ENCODE measurements at places on chromosomes 4 and X. TPM values are rescaled to one million over a fixed set of nuclear protein-coding genes. Genes with fewer than 3 reads are reported as not detected.

DNA sequence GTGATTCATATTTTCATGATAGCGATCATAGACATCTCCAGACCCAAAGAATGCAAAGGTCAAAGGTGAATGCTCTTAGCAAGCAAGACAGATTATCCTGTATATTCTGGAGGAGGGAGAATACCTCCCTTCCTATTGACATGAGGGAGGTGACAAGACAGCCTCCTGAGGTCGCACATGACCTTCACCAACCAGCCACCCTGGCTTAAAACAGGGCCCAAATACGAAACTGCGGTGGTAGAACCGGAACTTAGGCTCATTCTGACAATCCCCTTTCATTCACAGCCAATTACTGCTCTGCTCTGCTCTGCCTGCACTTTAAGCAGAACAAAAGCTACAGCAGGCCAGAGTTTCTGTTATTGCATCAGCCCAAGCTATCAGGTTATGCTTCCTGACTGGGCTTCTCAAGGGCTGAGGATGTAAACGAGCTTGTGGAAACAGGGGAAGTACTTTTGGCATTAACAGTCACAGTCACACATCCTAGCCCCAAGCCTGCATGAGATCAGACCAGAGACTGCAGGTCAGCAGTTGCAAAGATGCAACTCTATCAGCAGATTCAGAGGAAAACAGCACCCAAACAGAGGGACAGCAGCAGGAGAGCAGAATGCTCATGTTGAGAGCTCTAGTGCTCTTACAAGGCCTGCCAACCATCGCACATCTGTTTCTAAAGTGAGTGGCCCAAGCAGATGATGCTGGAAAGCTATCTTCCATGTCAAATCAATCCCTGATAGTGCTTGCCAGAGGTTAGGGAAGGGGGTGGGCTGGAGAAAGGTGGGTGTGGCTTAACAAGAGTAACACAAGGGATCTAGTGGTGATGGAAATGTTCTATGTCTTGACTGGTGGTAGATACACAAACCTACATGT, 51.3 kb upstream of the MAP3K15 start:
- DNase-seq, result no peak
- H3K4me1 ChIP-seq, result peaks cover 24% of the 10 kb centered on the region
- H3K27ac ChIP-seq, result peak overlapping the region; percentile 86
- H3K36me3 ChIP-seq, result peaks cover 17% of the 10 kb centered on the region

DNA sequence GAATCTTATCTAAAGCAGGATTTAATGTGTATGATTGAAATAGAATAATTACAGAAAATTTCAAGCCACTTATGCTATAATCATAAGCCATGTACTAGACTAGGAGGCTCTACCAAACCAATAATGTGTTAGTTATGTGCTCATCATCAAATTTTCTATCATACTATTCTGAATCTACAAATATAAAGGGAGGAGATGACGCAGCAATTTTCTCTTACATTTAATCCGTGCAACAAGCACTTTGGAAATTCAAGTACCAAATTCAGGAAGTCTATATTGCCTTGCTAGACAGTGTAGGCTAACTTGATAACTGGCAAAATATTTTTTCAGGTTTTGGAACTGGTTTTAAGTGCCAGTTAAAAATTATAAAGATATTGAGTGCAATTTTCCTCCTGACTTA, 283.5 kb downstream of the C4orf33 start:
- no peaks in the 10 kb centered on the region for H3K36me3 ChIP-seq
- H3K27me3 ChIP-seq, result peaks cover 6% of the 10 kb centered on the region
- no peak overlapping the region for H3K27ac ChIP-seq
- no peak overlapping the region for H3K4me3 ChIP-seq
- no peaks in the 10 kb centered on the region for H3K4me1 ChIP-seq

GRCh38 chrX:147069926-147070325, 255.4 kb upstream of the CXorf51A start:
- no peak overlapping the region for H3K4me3 ChIP-seq
- no peaks in the 10 kb centered on the region for H3K27me3 ChIP-seq
- H3K27ac ChIP-seq, result no peak overlapping the region
- no peaks in the 10 kb centered on the region for H3K4me1 ChIP-seq
- H3K36me3 ChIP-seq, result no peaks in the 10 kb centered on the region

DNA sequence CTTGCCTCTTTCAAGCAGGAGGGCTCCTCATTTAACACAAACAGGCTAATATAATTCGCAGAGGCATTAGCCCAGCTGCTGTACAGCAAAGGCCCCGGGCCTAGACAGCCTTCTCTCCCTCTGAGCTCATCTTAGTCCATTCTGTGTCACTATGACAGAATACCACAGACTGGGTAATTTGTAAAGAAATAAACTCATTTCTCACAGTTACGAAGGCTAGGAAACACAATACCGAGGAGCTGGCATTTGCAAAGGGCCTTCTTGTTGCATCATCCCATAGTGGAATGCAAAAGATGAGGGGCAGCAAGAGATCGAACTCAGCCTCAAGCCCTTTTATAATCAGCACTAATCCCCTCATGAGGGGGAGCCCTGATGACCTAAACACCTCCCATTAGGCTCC, 48.5 kb downstream of the TSPAN5 start:
- no peak overlapping the region for H3K4me3 ChIP-seq
- no peaks in the 10 kb centered on the region for H3K27me3 ChIP-seq
- no peak overlapping the region for H3K27ac ChIP-seq
- no peak for DNase-seq
- H3K4me1 ChIP-seq, result peaks cover 28% of the 10 kb centered on the region

DNA sequence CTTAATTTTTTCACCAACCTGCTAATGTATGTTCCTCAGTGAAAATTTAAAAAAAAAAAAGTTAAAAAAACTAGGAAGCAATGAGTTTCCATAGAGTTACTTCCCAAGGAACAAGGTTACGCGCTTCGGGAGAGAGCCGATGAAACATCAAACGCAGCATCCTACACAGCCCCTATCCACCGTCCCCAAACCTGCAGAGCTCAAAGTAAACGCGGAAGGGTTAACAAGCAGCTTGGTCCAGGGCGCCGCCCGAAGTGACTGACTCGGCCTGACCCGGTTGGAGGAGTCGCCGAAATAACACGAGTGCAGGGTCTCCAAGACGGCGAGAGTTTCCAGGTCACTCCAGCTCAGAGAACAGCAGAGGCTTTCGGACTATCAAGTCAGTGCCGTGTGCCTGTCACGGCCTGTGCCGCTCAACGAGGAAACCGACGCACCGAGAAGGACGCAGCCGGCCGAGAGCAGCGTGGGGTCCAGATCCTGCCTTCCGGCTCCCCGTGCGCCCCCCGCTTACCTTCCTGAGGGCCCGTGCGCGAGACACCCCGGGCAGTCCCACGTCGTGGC, 512 bp downstream of the NOP14 start:
- H3K4me3 ChIP-seq, result peak overlapping the region; percentile 87
- peaks cover 32% of the 10 kb centered on the region for H3K4me1 ChIP-seq
- H3K27ac ChIP-seq, result peak overlapping the region; percentile 79
- no peak for DNase-seq
- peaks cover 3% of the 10 kb centered on the region for H3K27me3 ChIP-seq
- peaks cover 5% of the 10 kb centered on the region for H3K36me3 ChIP-seq

GRCh38 chrX:133364196-133364595, 51.1 kb downstream of the GPC4 start:
- DNase-seq, result no peak
- no peaks in the 10 kb centered on the region for H3K27me3 ChIP-seq
- H3K36me3 ChIP-seq, result no peaks in the 10 kb centered on the region
- no peaks in the 10 kb centered on the region for H3K4me1 ChIP-seq

DNA sequence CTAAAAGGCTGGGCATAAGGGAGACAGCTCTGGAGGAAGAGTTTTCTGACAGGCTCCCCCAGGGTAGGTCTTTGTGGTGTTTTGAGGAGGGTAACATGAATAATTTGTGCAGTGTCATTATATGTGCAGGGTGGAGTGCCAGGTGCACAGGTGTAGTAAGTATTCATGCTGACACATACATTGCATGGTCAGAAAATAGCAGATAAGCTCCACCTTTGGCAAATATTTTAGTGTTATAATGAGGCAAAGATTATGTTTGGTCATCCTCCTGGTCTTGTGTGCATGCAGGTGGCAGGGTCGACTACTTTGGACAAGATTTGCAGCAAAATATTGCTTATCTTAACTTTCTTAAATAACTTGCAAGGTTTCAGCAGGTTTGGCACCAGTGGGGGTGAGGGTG, 910.4 kb upstream of the PCDH10 start:
- H3K4me1 ChIP-seq, result no peaks in the 10 kb centered on the region
- H3K4me3 ChIP-seq, result no peak overlapping the region
- no peaks in the 10 kb centered on the region for H3K27me3 ChIP-seq
- DNase-seq, result no peak
- H3K36me3 ChIP-seq, result no peaks in the 10 kb centered on the region

DNA sequence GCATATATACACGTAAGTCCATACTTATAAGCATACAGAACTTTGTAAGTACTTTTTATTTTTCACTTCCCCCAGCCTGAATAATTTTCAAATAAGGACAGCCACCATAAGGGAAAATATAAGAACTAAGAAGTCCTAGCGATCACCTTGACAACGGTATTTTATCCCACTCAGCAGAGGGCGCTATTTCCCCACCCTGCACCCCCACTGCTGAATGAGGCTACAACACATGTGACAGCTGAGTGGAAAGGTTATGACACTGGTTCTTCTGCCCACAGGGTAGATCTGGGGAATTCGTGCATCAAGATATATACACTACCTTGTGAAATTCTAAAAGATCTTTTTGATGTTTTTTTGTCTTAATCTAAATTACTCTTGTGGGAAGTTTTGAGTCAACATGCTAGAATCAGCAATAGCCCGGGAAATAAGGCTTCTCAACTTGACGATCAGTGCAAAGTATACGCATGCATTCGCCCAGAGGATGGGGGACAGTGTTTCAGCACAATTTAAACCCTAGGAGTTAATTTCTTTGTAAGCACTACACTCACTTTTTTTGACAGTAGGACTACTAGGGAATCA, 151.5 kb downstream of the CORIN start:
- no peak overlapping the region for H3K27ac ChIP-seq
- peaks cover 15% of the 10 kb centered on the region for H3K27me3 ChIP-seq
- no peak overlapping the region for H3K4me3 ChIP-seq
- H3K36me3 ChIP-seq, result no peaks in the 10 kb centered on the region
- H3K4me1 ChIP-seq, result no peaks in the 10 kb centered on the region

DNA sequence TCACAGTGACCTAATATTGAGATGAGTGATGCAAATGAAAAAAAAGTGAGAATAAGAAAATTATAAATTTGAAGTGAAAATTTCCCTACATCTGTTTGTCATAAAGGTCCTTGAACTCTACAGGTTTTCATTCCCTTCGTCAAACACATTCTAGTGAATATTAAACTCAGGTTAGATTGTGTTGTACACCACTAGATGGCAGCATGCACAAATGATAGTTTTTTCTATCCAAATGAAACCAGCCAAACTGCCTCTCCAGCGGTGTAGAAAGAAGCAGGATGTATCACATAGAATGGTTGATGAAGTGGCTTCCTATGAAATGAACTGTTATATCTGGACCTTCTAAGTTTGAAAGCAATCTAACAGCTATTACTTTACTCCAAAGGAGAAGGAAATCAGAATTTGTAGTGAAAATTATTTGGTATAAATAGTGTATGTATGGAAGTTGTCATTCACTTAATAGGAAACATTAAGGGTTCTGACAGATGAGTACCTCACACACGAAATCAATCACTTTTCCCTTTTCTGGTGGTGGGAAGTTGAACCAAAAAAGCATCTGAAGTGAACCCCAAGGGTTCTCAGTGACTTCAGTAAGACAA, 382.7 kb downstream of the UNC5C start:
- no peaks in the 10 kb centered on the region for H3K36me3 ChIP-seq
- no peak overlapping the region for H3K4me3 ChIP-seq
- peaks cover 5% of the 10 kb centered on the region for H3K27me3 ChIP-seq

DNA sequence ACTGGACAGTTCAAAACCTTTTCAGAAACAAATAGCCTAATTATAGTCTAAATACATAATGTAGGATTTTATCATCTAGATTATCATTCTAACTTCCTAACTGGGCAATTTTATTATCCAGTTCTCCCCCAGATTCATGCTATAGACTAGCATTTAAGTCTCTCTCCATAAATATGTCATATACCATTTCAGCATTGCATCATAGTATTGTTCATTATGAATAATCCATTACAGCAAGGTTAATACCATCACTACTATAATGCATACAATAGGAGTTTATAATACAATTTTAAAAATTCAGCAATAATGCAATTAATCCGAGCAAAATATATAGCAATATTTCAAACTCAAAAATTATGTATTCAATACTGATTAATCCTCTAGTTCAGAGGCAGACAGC, 77.4 kb downstream of the PDGFC start:
- H3K27me3 ChIP-seq, result no peaks in the 10 kb centered on the region
- H3K4me3 ChIP-seq, result no peak overlapping the region
- no peaks in the 10 kb centered on the region for H3K36me3 ChIP-seq
- DNase-seq, result no peak
- no peaks in the 10 kb centered on the region for H3K4me1 ChIP-seq
- H3K27ac ChIP-seq, result no peak overlapping the region

DNA sequence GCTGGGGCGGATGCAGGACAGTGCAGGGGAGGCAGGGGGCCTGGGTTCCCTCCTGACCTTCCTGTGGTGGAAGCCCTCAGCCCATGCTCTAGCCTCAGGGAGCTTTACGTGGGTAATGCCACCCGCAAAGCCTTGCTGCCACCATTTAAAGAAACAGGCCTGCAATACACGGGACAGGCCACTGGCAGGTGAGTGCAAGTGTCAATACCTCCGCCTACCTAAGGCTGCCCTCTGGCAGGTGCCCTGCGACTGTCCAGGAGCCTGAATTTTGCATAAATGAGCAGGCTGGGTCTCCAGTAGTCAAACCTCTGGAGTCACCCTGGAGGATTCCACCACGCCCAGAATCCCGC, 5.9 kb downstream of the CRMP1 start:
- H3K4me3 ChIP-seq, result no peak overlapping the region
- H3K4me1 ChIP-seq, result no peaks in the 10 kb centered on the region
- DNase-seq, result no peak
- peaks cover 39% of the 10 kb centered on the region for H3K27me3 ChIP-seq

DNA sequence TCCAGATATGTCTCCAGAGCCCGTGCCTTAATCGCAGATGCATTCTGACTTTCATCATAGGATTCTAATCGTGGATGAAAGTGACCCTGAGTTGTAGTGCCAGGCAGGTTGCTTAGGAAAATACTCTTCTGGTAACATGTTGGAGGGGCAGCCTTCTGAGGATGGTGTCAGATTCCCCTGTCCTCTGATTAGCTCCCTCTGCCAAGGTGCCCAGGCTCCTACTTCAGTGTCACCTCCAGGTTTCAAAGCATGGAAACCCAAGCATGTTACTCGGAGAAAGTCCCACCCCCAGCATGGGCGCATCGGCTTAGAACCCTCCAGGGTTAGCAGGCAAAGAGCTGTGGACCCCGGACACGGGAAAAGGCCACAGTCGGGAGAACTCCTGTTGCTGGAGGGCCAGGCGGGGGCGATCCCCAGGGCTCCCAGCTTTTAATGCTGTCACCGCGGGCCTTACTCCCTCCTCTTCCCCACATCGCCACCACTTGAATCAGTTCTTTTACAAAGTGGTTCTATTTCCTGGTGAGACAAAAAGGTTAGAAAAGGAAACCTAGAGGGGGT, 44.5 kb downstream of the TRIM2 start:
- H3K27ac ChIP-seq, result peak overlapping the region; percentile 70
- H3K4me1 ChIP-seq, result peaks cover 13% of the 10 kb centered on the region
- peaks cover 2% of the 10 kb centered on the region for H3K27me3 ChIP-seq
- DNase-seq, result no peak
- no peaks in the 10 kb centered on the region for H3K36me3 ChIP-seq
- H3K4me3 ChIP-seq, result peak overlapping the region; percentile 84

Gene WAS
- total RNA-seq, result 146 TPM

Gene ADH4
- total RNA-seq, result not detected

Gene TMPRSS11B
- total RNA-seq, result not detected

Gene CCNB3
- 1.2 TPM for total RNA-seq

Gene AADAT
- total RNA-seq, result not detected
